ENCODE measurements at places on chromosomes 6 and 20.

- DNase-seq = no peak
Measured at GRCh38 chr6:44658571-44658970, 271.1 kb downstream of the CDC5L start.

DNA sequence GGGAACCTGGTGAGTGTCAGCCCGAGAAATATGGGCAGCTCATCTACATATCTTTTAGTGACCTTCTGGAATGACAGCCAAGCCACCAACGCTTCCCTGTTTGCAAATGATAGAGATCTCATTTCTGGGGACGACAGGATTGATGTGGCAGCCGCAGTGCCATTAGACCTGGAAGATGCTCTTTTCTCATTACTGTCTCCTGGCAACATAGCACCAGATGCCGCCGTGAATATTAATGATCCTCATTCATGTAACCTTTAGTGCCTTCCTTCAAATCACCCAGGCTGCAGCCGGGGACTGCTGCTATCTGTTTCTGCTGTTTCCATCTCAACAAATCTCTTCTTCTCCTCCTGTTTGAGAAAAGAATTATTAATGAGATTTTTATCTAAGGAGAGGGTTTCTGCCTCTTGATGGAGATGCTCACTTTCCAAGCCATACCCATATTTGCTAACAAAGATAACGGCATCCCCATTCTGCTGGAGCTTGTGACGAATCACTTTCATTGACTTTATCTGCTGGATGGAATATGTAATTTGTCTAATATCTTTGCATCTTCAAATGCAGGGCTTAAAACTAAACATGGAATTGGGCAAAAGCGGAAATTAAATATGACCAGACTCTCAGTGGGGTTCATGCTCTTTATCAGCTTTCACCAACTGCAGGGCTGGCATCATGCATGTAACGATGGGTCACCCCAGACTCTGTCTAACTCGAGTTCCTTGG lies 74.8 kb upstream of the KIF16B start:
- no peak for DNase-seq

DNA sequence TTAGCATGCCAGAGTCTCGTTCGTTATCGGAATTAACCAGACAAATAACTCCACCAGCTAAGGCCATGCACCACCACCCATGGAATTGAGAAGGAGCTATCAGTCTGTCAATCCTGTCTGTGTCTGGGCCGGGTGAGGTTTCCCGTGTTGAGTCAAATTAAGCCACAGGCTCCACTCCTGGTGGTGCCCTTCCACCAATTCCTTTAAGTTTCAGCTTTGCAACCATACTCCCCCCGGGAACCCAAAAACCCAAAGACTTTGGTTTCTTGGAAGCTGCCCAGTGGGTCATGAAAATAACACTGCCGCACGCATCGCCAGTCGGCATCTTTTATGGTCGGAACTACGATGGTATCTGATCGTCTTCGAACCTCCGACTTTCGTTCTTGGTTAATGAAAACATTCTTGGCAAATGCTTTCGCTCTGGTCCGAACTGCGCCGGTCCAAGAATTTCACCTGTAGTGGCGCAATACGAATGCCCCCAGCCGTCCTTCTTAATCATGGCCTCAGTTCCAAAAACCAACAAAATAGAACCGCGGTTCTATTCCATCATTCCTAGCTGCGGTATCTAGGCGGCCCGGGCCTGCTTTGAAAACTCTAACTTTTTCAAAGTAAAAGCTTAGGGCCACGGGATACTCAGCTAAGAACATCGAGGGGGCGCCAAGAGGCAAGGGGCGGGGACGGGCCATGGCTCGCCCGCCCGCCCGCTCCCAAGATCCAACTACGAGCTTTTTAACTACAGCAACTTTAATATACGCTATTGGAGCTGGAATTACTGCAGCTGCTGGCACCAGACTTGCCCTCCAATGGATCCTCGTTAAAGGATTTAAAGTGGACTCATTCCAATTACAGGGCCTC lies 1958.5 kb upstream of the DEFB115 start:
- no peak for DNase-seq

GRCh38 chr20:11168026-11168425 lies 494.2 kb upstream of the JAG1 start:
- no peak for DNase-seq

DNA sequence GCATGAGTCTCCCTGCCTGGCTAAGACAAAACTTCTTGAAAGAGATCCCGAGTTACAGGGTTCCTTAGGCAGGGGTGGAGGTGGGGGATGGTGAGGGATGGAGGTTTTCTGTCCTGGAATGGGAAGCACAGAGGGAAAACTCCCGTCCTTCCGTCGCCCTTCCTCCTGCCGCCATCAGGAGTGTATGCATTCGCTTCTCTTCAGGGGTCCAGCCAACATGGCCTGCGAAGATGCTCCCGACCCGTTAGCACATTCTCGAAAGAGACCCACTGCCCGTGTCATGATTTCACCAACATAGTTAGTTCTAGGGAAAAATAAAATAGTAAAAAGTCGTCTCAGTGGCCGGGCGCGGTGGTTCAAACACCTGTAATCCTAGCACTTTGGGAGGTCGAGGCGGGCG lies 37.1 kb downstream of the KIF25 start:
- no peak for DNase-seq

GRCh38 chr6:161429921-161430490 lies 156.1 kb upstream of the AGPAT4 start:
- DNase-seq = no peak

- no peak for DNase-seq
Measured at GRCh38 chr20:53866794-53867740, 203.3 kb downstream of the BCAS1 start.

- no peak for DNase-seq
Measured at GRCh38 chr6:26420688-26421171, 18.7 kb downstream of the BTN3A1 start.

- DNase-seq = no peak
Measured at GRCh38 chr6:53250176-53251032, 98.3 kb downstream of the ELOVL5 start.

GRCh38 chr6:169881976-169882375 lies 130.6 kb downstream of the ERMARD start:
- no peak for DNase-seq

DNA sequence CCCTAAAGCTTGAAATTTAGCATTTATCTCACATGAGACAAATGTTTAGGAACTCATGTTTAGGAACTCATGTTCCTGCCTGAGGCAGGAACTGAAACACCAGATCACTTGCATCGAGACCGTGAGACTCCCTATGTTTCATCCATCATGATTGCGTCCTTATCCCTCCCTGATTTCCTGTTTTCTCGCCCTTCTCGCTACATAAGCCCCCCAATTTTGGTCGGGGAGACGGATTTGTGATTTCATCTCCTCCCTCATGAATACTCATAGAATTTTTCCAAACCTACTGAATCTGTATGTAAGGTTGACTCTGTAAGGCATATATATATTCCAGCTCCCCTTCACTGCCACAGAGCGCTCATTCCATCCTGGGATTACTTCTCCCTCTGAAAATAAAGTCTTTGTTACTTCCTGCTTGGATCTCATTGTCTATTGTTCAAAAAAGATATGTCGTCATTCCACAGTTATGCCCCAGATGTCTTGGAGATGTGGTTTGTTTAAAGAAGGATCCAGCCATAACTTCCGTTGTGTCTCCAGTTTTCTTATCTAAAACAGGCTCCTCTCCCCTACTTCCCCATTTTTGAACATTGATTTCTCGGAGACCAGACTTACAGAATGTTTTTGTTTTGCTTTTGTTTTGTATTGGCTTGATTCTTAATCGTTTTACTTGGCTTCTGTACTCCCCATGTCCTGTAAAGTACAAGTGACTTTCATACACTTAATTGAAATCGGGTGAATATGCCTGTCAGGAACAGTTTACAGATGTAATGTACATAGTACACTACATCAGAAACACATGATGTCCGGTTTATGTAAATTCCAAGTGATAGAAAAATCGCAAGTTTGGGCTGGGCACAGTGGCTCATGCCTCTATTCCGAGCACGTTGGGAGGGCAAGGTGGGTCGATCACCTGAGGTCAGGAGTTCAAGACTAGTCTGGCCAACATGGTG lies 118.7 kb downstream of the HFE start:
- peak; percentile 89 for DNase-seq

GRCh38 chr6:23180504-23181293 lies 611.3 kb downstream of the HDGFL1 start:
- no peak for DNase-seq

DNA sequence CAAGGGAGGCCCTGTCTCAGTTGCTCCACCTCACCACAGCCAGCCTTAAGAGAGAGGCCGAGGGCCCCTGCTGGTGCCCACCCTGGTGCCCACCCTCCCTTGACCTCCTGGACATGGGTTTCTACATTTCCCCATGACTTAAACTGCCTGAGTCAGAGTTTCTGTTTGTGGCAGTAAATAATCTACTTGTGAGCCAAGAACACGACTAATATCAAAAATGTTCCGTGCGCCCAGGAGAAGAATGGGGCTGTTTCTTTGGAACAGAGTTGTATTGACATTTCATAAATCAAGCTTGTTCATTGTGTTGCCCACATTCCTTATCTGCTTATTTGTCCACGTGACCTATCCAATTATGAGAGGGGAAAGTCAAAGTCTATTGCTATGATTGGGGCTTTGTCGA lies 143.5 kb downstream of the ANKRD60 start:
- DNase-seq = no peak

- no peak for DNase-seq
Measured at GRCh38 chr20:35831029-35831428, 59.2 kb downstream of the PHF20 start.

DNA sequence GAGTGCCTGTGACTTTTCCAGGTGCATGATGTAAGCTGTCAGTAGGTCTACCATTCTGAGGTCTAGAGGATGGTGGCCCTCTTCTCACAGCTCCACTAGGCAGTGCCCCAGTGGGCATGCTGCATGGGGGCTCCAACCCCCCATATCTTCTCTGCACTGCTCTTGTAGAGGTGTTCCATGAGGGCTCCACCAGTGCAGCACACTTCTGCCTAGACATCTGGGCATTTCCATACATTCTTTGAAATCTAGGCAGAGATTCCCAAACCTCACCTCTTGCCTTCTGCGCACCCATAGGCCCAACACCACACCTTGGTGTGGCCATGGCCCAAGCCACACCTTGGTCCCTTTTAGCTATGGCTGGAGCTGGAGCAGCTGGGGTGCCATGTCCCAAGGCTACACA lies 66.3 kb downstream of the VTA1 start:
- DNase-seq = no peak

- DNase-seq = no peak
Measured at GRCh38 chr6:158160932-158161539, 7.0 kb downstream of the SERAC1 start.

GRCh38 chr20:46218656-46219055 lies 89.6 kb downstream of the CDH22 start:
- DNase-seq = no peak

GRCh38 chr6:152391179-152391880 lies 245.8 kb downstream of the SYNE1 start:
- DNase-seq = no peak

- no peak for DNase-seq
Measured at GRCh38 chr20:24733416-24733815, 215.7 kb upstream of the CST7 start.

DNA sequence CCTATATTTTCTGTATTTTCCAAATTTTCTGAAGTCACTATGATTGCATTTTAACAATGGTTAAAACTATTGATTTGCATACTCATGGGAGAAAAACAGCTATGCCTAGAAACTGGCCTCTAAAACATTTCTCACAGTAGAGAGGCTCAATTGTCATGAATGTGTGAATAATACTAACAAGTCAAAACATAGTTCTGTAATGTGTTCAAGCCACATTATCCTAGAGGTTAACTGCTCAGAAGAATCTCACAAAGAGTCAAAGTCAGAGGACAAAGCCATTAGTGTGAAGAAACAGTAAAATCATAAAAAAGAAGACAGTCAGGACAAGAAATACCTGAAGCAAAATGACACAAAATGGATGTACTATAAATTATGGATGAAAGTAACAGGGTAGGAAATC lies 12.5 kb upstream of the ALDH8A1 start:
- DNase-seq = no peak

DNA sequence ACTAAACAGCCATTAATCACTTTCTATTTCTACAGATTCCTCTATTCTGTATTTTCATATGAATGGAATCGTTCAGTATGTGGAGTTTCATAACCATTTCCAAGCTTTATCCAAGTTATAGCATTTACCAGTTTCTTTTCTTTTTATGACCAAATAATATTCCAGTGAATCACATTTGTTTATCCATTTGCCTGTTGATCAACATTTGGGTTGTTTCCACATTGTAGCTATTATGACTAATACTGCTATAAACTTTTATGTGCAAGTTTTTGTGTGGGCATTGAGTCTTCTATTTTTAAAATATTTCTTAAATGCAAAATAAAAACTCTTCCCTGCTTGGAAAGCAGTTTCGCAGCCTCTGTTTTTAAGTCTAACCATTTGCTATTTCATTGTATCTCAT lies 336.4 kb upstream of the OPRM1 start:
- no peak for DNase-seq

DNA sequence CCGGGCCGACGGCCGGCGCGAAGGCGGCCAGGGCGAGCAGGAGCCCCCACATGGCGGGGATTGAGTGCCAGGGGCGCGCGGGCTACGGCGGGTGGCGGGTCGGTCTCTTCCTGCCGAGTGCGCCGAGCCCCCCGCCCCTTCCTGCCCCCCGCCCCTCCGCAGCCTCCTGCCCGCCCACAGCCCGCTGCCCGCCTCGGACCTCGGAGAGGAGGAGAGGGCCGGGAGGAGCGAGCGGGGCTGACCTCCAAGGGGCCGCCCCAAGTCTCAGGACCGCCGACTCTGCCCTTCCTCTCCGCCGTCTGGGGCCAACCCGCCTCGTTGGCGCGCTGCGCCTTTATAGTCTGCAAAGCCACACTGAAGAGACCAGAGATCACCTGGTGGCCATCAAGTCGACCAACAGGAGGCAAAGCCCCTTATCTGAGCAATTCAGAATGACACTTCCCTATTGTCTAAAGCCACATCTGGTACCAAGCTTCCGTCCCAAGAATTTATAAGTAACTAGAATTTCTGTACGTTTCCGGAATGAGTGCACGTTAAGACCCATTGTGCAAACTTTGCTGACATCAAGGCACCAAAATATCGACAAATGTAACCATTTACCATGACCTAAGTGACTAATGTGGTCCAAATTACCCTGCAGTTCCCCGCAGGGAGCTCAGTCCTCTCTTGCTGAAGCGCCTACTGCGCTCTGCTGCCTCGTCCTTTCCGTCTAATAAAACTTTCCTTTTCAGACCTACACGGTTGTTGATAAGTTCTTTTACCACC lies at the start of gene CPXM1:
Gene CPXM1 (minus strand): TSS at position 107 of the 765 bp plus-strand sequence. CDS start 55 bp downstream, at position 52.
- DNase-seq = peak; percentile 92

GRCh38 chr6:113632220-113632864 lies 224.8 kb upstream of the MARCKS start:
- DNase-seq = no peak

GRCh38 chr20:55488593-55488992 lies 516.7 kb downstream of the CBLN4 start:
- no peak for DNase-seq

GRCh38 chr20:37205794-37206193 lies 26.4 kb upstream of the MROH8 start:
- DNase-seq = no peak
